Sigmoid colon (tissue), 7 donors: ENCODE measurements at places on chromosomes 16 and 17. TPM values are rescaled to one million over a fixed set of nuclear protein-coding genes. Genes with fewer than 3 reads are reported as not detected.
A peak's percentile ranks its signal among the peaks of the same experiment; 100 is the strongest.

DNA sequence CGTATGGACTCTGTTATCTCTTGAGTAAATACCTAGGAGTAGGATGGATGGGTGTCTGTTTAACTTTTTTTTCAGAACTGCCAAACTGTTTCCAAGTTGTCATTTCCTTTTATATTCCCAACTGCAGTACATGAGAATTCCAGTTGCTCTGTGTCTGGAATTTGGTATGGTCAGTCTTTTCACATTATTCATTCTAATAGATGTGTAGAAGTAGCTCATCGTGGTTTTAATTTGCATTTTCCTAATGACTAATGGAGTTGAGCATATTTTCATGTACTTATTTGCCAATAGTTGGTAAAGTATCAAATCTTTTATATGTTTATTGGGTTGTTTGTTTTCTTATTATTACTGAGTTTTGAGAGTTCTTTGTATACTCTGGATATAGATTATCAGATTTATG, 27.0 kb downstream of the MRTFB start:
- H3K36me3 ChIP-seq: no peaks in the 10 kb centered on the region
- H3K4me3 ChIP-seq: no peak overlapping the region
- H3K27ac ChIP-seq: peak overlapping the region; percentile 34
- DNase-seq: no peak
- H3K4me1 ChIP-seq: no peaks in the 10 kb centered on the region
- H3K27me3 ChIP-seq: no peaks in the 10 kb centered on the region

DNA sequence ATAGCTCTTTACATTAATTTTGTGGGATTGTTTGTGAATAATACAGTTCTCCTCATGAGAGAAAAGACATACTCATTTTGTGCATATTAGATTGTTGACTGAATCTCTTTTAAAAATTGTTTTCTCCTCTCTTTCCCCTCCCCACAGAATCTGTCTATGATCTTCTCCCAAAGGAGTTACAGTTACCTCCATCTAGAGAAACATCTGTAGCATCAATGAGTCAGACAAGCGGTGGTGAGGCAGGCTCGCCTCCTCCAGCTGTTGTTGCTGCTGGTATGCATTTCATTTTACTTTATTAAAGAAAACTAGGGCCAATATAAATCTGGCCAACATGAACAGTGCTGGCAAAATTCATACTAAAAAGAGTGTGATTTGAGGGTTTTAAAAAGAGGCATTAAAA, 60.5 kb downstream of the NFAT5 start:
- H3K4me3 ChIP-seq: no peak overlapping the region
- no peaks in the 10 kb centered on the region for H3K36me3 ChIP-seq
- no peaks in the 10 kb centered on the region for H3K27me3 ChIP-seq

DNA sequence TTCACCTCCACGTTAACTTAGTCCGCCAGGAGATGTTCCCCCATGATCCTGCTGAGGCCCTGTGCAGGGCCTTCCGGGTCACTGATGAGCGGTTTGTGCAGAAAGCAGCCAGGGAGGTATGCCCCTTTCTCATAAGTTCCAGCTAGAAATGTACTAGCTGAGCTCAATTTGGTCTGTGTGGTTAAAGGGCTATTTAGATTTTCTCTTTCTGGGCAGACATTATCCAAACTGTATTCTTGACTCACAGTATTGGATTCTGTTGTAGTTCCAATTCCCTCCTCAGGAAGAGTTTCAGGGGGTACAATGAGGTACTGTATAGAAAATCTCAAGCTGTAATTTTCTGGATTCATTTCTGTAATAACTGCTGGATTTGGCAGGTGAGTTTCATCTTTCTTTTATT, 137.1 kb downstream of the TRIM37 start:
- H3K27me3 ChIP-seq: no peaks in the 10 kb centered on the region
- H3K4me3 ChIP-seq: no peak overlapping the region
- DNase-seq: no peak

DNA sequence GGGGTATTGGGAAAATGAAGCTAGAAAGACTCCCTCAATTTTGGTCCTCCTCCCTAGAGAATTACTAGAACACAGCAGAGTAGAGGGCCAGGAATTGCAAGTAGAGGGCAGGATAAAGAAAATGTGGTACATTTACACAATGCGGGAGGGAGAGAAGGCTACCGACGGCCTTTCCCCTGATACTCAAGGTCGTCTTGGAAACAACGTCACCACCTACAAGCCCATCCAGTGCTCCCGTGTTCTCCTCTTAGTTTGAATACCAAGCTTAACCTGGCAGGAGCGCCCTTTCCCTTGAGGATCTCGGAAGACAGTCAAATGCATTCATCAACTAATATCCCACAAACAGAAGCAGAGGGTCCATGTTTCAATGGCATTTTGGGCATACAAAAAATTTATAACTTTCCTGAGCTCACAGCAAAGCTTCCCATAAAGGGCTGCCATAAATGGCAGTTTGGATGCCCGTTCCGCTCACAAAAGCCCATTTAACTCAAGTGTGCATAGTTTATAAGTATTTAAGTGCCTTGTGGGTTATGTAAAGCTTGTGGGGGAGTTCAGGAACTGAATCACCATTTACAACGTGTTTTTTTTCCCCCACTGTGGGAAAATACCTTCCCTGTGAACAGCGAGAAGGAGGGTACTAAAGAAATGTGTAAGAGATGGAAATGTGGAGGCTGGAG, 414.6 kb downstream of the SLC39A11 start:
- DNase-seq: no peak
- H3K36me3 ChIP-seq: no peaks in the 10 kb centered on the region
- H3K4me3 ChIP-seq: no peak overlapping the region
- no peak overlapping the region for H3K27ac ChIP-seq
- H3K4me1 ChIP-seq: no peaks in the 10 kb centered on the region
- no peaks in the 10 kb centered on the region for H3K27me3 ChIP-seq

The KRTAP2-2 gene
- not detected for total RNA-seq
